ENCODE measurements at places on chromosomes 6 and 20.

DNA sequence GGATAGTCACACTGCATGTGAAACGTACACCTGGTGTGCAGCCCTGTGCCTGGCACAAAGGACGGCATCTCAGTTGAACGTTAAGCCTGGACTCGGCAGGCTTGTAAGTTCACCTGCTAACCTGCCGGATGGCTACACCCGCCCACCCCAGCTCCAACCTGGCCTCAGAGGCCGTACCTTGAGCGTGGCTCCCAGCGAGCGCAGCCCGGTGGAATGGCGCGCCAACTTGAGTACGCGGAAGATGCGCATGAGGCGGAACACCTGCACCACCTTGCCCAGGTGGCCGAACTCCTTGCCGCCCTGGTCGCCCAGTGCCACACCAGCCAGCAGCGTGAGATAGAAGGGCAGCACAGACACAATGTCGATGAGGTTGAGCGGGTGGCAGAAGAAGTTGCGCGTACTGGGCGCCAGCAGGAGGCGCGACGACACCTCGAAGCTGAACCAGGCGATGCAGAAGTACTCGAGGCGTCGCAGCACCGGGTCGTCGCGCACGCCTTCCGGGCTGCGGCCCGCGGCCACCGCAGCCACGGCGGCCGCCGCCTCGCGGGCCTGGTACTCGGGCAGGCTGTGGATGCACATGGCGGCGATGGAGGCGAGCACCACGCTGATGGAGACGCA, 3.3 kb downstream of the KCNS1 start:
- no peak for DNase-seq

GRCh38 chr6:128174724-128175123, 273.9 kb upstream of the THEMIS start:
- no peak for DNase-seq

GRCh38 chr6:119241111-119241465, 108.5 kb downstream of the MAN1A1 start:
- DNase-seq: no peak

DNA sequence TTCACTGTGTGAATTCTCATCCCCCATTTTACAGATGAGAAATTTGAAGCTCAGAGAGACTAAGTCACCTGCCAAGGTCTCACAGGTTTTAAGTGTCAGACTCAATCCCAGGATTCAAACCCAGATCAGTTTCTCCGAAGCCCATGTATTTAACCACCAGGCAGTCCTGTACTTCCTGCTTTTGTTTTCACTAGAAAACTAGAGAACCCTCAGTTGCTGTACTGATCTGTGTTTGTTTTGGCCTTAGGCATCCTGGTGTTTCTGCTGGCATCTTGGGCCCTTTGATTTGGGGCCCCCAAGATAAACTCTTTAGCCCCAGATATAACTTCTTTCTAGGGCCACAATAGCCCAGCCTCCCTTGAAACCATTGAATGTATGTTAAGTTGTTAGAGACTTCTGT, 36.5 kb downstream of the PPP1R16B start:
- DNase-seq: no peak

All from GM12892 (cell line).